ENCODE measurements at places on chromosomes 2 and 18.

DNA sequence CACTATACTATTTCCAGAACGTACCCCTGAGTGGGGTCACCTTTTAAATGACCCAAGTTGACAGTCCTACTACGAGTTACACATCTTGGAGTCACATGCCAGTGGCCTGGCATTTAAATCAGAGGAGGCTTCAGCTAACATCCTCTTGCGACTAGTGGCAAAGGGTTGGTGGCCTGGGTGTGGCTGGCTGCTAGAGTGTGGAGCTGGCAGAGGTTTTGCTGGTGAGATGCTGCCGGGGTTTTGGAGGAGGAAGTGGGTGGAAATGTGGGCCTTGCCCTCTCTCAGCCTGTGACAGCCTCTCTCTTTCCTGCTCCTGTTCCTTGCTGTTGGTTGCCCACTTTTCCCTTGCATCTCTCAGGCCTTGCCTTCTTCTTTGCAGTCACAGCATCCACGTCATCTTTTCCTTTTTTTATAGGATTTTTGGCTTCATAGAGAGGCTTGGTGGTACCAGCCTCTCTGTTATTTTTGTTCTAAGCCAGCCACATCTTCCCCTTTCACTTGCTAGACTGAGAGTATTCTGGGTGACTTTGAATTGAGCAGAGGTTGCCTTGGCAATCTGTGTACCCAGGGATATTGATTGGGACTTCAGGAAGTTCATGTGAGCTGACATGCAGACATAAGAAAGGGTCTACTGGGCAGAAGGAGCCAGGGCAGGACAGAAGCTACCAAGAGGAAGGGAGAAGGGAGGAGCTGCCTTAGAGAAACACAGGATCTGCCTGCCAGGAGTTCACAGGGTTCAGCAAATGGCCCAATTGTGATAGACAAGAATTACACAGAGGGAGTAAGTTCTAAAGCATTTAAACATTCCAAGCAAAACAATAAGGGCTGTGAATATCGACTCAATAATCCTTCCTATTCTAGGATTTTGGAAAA lies 55.4 kb downstream of the CDC42EP3 start:
- no peak for DNase-seq

DNA sequence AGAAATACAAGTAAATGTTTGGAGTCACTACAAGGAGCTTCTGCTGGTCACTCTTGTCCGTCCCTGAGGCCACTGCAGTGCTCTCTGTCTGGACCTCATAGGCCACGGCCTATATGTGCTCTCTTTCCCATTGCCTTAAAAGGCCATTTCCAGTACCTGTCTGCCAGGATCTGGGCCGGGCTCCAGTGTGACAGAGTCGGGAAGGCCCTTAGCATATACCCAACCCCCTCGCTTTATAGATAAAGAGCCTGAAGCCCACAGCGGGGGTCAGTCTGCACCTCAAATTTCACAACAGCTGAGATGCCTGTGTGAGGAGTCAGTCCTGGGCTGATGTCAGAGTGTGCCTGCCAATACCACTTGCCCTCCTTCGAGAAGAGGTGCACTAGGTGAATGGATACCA lies 39.9 kb downstream of the ADD2 start:
- peak; percentile 33 for DNase-seq

DNA sequence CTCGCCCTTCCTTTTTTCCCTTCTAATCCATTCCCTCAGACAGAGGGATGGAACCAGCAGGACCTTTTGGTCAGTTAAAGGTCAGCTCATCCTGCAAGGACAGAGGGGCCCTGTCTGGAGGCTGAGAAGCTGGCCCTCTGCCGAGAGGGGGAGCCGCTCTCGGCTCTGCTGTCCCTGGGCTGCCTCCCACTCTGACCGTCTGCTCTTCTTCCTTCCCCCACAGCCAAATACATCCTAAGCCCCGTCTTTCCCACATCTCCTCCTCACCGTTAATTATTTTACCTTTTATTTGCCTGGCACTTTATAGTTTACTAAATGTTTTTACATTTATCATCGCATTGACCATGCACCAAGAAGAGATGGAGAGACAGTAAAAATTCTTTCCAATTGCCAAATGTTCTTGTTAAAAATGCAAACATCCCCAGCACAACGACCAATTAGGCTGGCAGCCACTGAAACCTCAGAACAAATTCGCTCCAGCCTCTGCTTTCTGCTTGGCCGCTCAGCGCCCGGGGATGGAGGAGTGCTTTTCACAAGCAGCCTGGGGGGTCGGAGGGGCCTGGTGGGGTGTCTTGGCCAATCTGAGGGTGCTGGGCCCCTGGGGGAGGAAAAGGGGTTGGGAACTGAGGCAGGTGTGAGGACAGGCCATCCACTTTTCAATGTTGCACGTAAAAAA lies 123.7 kb downstream of the TNS1 start:
- DNase-seq = no peak

GRCh38 chr2:85377083-85377482 lies 22.5 kb downstream of the ELMOD3 start:
- DNase-seq = no peak

- no peak for DNase-seq
Observed at GRCh38 chr2:174108579-174108978, 139.8 kb downstream of the OLA1 start.

- no peak for DNase-seq
Observed at GRCh38 chr2:219299372-219299760, 9.8 kb downstream of the PTPRN start.

DNA sequence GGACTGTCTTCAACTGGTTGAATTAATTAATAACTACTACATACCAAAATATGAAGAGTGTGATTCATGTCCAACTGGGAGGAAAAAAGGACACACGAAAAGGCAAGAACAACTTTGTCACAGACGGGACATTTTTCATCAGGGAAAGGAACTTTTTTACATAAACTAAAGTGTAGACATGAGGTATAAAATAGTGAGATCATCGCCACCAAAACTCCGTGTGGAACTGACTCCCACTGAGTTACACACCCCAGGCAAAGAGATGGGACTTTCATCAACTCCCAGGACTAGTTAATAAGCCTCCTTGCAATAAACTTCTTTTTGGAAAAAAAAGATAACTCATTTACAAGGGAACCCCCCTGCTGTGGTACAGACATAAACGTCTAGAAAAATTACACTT lies 12.9 kb upstream of the NMI start:
- no peak for DNase-seq

DNA sequence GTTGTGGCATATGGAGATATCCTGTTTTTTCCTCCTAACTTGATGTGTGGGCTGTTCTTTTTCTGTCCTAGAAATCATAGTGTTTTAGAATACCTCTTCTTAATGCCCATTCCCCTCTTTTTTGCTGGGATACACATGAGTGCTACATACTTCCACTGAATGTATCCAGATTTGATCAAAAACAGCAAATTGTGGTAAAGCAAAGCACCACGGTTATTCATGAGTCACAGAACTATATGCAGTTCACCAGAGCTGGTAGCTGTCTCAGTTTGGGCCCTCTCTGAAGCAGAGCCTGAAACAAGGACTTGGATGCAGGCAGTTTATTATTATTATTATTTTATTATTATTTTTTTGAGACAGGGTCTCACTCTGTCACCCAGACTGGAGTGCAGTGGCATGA lies 69.9 kb upstream of the CTLA4 start:
- no peak for DNase-seq

DNA sequence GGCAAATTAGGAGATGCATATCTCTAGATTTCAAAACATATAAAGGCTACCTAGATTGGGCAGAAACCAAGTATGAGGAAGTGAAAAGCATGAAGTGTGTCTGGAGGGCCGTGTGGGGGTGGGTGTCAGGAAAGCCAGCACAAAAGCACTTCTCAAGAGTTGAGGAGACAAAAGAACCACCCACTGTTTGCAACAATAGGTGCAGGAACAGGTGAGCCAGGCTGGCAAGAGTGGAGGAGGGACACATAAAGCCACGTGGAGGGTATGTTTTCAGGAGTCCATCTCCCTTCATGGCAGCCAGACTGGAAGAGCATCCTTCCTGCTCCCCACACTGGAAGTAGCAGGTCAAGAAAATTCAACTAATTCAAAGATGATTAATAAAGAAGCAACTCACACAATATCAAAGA lies 96.4 kb downstream of the CERS6 start:
- no peak for DNase-seq

- no peak for DNase-seq
Observed at GRCh38 chr2:239190361-239190760, 210.5 kb downstream of the HDAC4 start.

GRCh38 chr2:26438526-26438925 lies 36.8 kb downstream of the DRC1 start:
- no peak for DNase-seq

GRCh38 chr2:117618607-117619006 lies 195.9 kb upstream of the DDX18 start:
- DNase-seq = no peak

- no peak for DNase-seq
Observed at GRCh38 chr2:140747090-140747489, 1383.7 kb downstream of the LRP1B start.

GRCh38 chr18:47587587-47587986 lies 336.1 kb upstream of the SKOR2 start:
- no peak for DNase-seq

DNA sequence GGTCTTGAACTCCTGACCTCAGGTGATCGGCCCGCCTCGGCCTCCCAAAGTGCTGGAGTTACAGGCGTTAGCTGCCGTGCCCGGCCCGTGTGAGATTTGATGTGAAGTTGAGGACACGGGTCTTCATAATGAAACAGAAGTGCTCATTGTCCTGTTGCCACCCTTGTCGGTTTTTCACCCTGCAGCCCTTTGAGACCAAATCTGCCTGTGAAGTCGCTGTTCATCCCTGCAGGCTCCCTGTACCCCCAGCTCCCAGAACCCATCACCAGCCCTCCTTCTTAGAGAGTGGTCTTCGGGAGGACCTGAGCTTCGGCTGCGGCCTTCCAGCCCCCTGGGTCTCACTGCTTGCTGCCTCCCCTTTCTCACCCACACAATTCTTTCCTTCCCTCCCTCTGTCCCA lies 325.2 kb downstream of the GBX2 start:
- no peak for DNase-seq

GRCh38 chr2:158921599-158922408 lies 46.6 kb upstream of the TANC1 start:
- DNase-seq = no peak

GRCh38 chr2:74558284-74559230 lies 4.0 kb downstream of the DOK1 start:
- DNase-seq = no peak

DNA sequence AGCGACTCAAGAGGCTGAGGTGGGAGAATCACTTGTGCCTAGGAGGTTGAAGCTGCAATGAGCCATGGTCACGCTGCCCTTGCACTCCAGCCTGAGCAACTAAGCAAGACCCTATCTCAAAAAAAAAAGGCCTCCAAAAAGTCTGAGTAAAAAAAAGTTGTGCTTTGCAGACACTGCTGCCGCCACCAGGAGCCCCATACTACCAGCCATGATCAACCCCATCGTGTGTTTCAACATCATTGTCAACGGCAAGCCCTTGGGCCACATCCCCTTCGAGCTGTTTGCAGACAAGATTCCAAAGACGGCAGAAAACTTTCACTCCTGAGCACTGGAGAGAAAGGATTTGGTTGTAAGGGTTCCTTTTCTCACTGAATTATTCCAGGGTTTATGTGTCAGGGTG lies 137.1 kb downstream of the INO80D start:
- no peak for DNase-seq

GRCh38 chr2:23940718-23941620 lies 706 bp downstream of the UBXN2A start:
- DNase-seq = peak; percentile 59

GRCh38 chr2:66538291-66538690 lies 103.4 kb downstream of the MEIS1 start:
- no peak for DNase-seq

- no peak for DNase-seq
Observed at GRCh38 chr2:168536925-168537466, 80.9 kb downstream of the CERS6 start.

DNA sequence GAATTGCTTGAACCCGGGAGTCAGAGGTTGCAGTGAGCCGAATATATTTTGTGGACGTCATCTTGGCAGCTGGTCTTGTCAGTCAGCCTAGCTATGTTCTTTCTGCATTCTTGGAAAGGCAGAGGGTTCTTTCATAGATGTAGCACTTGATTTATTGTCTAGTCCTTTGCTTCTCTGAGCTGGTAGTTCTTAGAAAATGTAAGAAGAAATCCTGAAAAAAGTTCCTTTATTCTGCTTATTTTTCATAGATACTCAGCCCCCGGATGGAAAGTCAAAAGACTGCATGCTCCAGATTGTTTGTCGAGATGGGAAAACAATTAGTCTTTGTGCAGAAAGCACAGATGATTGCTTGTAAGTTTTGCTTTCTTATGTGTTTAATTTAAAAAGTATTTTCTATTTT lies 21.3 kb downstream of the PLEKHB2 start:
- DNase-seq = no peak

DNA sequence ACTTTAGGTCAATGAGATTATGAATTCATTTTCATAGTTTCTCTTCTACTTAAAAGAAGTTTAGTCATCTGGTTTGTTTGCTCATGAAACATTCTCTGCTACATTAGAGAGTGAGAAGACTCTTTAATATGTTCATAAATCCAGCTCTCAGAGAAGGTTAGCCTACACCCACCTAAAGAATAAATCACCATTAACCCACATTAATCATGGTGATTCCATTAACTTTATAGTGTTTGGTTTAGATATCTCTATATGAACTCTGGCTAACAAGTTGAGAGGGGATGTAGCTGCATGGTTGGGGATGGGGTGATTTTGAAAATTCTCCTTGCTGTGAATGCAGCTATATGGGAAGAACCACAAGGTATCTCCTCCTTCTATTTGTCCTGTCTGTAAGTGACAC lies 10.7 kb downstream of the TFPI start:
- no peak for DNase-seq

DNA sequence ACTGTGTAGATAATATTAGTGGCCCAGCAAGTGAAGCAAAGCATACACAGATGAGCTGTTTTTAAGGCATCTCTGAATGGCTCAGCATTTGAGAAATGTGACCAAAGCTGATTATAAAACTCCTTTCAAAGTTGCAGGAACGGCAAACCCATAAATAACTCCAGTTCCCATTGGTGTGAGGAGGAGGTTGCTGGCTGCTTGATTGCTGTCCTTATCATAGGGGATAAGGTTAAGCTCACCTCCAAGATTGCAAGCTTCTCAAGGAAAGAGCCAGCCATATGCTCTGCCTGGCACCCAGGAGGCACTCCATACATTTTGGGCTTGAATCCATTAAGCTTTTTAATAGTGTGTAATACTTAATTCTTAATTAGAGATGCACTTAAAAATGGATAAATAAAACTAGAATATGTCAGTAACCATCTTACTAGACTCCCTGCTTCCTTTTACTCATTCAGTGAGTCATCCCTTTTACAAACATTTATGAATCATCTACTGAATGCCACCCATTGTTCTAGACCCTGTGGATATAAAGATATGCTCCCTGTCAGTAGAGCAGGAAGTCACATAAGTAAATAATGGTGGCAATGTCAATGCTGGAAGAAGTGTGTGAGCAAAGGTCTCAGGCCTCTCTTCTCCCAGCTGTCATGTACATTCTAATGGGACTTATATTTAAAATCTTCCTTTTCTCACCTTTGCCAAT lies 99.3 kb downstream of the SPATS2L start:
- no peak for DNase-seq

- DNase-seq = no peak
Observed at GRCh38 chr2:190583507-190584337, 49.2 kb upstream of the NEMP2 start.

- DNase-seq = no peak
Observed at GRCh38 chr2:26173776-26174482, 1.0 kb downstream of the GAREM2 start.

Data from cardiac muscle cell (in vitro differentiated cells and primary cell).